ENCODE measurements at places on chromosomes 6 and 20.

GRCh38 chr6:53440336-53440945 lies 91.7 kb upstream of the ELOVL5 start:
- no peak for DNase-seq

DNA sequence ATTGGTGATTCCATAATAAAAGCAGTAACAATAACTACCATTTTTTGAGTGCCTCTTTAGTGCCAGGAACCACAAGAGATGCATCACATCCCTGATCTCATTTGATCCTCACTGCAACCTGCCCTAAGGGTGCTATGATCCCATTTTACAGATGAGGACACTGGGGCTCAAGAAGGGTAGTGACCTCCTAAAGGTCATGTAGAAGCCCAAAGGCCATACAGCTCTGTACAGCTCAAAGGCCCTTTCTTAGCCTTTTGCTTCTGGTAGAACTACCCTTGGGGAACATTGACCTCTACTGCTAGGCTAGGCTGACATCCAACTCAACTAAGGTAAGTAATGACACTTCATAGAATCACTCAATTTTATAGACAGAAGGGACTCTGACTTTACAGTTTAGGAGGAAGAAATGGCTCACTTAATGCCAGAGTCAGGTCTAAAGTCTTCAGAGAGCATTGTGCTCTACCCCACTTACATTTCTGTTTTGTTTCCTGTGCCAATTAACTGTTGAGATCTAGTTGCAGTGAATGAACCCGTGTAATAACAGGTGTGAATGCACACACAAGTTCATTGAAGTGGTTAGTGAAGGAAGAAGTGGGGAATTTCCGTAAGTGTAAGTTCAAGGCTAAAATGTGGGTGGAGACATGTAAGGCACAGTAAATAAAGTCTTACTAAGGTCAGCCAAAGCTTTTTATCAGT lies 10.7 kb downstream of the SLC9A8 start:
- no peak for DNase-seq

GRCh38 chr20:34085544-34086040 lies 26.5 kb downstream of the EIF2S2 start:
- DNase-seq = no peak

DNA sequence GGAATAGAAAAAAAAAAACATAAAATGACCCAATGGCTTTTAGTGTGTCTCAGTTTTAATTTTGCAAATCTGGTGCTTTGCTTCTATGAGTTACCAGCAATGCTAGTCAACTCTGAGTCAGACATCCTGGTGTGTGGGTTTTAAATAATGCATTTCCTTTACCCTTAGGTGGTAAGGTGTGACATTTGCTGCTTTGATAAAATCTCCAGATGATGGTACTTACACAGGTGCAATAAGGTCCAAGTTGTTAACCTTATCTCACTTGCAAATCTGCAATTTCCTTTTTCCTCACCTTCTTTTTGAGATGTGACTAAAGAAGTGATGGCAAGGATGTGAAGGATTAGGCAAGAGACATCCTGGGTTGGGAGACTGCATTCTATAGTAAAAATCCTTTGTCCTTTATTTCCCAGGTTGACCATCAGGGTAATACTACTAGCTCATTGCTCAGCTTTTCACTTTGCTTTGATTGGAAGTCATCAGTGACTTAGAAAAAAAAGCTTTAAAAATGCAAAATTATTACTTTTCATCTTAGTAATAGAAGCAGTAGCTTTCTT lies 818.5 kb upstream of the FLRT3 start:
- DNase-seq = no peak

DNA sequence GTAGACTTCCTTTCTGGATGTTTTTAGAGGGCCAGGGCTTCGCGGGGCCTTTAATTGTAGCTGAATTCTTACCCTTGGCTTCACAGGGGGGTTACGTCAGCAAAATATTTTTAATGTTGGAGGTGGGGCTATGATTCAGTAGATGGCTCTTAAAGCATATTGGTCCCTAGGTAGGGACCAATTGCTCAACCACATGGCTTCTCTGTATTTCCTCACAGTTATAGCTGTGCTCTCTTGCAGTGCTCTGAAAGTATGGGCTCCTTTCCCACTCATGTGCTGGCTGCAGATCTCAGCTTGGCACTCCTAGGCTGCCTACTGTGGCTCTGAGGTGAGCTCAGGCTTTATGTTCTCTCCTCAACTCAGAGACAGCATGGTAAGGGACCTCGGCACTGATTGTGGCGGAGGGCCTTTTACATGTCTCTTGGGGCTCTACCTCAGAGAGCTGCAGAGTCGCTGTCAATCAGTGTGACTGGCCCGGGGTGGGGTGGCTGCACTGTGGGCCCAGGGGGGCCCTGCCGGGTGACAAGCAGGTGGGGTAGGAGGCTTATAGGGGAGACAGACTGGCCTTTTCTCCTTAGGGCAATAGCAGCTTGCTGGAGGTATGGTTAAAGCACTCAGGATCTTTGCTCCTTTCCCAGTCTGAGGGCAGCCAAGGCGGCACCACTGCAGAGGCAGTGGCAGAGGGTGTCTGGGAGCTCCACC lies 318.0 kb downstream of the DOK5 start:
- DNase-seq = no peak

DNA sequence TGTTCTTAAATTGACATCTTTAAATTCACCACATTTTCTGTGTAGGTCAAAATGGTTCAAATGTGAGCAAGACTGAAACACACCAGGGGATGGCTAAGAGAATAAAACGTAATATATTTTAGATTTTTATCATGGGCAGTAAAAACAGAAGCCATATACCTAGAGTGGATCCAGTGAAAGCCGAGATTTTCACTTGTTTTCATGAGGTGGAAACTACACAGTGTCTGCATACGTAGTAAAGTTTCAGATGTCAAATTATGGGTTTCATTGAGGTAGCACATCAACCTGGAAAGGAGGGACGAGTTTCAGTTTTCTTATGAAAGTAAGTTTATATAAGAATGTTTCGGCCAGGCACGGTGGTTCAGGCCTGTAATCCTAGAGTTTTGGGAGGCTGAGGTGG lies 25.9 kb downstream of the METTL24 start:
- no peak for DNase-seq

- no peak for DNase-seq
Measured at GRCh38 chr6:38105066-38105465, 285.5 kb downstream of the ZFAND3 start.

DNA sequence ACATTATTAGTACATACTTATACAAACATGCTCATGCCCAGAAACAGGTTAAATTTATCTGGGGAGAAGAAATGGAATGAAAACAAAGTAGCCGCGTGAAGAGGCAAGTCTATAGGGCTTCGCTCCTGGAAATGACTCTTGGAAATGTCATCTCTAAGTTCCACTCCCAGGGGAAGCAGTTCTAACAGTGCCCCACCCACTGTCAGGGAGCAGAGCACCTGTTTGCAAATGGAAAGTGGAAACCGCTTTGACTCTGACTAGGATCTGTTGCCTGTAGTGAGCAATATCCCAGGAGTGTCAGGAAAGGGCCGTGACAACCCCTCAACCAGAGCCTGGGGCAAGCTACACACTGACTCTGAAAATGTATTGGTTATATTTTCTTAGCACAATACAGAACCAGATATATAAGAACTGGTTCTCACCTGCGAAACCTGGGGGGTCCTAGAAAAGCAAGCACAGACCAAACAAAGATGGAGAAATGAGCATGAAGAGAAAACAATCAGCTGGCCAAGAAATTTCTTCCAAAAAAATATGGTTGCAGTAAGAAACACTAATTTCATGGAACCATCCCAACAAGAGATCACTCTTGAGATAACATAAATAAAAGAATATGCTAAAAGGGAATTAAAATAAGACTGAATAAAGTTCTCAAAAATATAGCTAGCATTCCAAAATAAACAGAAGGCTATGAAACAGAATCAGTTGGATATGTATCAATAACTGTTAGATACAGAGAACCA lies 47.5 kb upstream of the CRISP1 start:
- DNase-seq = no peak

DNA sequence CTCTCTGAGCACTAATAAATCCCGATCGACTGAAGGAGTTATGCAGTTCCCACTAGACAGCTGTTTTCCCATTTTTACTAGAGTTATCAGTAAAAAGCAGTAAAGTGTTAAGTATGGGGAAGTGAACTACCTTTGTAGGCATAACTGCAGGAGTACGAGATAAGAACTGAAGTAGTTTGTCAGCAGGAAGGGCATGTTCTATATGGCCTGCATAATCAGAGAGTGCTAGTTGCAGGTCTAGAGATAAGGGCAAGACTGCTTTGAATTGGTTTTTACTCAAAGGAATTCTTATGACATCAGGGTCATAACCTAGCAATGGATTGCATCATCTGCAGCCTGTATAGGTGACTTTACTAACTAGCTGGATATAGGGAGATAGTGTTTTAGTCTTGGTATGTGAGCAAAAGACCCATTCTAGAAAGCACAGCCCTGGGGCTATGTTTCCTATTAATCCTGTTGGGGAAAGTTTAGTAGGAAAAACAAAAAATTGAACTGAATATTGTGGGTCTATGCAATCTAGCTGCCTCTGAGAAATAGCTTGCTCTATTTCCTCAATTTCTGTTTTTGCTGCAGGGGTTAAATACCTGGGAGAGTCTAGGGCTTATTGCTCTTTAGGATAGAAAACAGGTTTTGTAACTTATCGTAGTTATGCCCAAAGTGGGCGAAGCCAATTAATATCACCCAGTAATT lies 22.6 kb upstream of the CRISP1 start:
- DNase-seq = no peak

DNA sequence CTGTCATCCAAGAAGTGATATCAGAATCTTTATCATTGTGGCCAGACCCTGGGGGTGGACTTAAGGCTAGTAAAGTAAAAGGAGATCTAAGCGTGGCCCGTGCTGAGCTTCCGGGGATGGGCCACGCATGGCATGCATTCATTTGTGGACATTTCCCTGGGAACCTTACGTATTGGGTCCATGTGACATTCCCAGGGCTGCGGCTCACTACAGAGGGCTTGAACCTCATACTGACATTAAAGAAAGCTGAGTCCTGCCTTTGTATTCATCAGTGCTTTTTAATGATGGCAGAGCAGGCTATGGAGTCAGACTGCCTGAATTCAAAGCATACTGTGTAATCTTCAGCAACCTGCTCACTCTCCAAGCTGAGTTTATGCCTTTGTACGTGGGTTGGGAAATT lies 152.2 kb upstream of the AFDN start:
- DNase-seq = no peak

GRCh38 chr6:134734312-134734869 lies 215.5 kb downstream of the ALDH8A1 start:
- DNase-seq = no peak

DNA sequence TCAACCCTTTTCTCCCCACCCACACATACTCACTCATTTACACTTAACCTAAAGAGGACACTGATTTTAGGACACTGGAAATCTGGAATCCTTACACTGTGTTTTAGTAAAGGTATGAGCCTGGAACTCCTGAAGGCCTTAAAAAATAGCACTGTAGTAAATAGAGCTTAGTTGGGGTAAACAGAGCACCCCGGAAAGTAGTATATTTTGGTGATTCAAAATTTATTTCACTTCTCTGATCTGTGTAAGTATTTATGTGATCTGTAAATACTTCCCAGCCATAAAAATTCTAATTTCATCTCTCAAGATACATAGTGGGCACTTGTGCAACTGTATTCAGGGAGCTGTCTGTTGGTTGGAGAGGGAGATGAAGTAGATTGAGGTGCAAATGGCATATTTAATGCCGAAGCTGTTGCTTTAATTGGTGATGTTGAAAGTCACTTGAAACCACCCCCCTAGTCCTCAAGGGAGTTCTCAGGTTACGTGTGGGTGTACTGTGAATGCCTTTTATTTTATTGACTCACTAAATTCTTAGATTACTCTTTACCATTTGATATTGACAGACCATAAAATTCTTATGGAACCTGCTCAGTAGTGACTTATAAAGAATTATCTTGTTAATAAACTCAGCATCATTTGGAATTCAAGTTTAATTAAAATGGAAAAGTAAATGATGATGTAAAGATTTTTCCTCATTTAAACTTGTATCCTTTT lies 154.9 kb downstream of the SOX4 start:
- no peak for DNase-seq

- no peak for DNase-seq
Measured at GRCh38 chr20:30489614-30490003, 767.9 kb upstream of the DEFB115 start.

DNA sequence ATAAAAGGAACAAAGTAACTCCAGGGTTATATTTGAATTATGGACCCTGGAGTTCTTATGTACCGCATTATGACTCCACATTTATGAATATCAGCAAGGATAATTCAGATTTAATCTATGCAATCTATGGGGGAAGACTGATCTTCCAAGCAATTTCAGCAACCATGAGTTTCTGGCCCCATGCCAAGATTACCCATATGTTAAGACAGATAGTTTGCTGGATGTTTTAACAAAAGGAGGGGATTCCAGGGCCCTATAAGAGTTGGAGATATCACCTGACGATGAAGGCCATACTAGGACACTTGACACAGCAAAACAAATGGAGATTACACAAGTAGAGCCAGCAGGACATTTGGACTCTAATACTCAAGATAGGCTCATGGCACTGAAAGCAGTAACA lies 45.9 kb upstream of the PLN start:
- no peak for DNase-seq

DNA sequence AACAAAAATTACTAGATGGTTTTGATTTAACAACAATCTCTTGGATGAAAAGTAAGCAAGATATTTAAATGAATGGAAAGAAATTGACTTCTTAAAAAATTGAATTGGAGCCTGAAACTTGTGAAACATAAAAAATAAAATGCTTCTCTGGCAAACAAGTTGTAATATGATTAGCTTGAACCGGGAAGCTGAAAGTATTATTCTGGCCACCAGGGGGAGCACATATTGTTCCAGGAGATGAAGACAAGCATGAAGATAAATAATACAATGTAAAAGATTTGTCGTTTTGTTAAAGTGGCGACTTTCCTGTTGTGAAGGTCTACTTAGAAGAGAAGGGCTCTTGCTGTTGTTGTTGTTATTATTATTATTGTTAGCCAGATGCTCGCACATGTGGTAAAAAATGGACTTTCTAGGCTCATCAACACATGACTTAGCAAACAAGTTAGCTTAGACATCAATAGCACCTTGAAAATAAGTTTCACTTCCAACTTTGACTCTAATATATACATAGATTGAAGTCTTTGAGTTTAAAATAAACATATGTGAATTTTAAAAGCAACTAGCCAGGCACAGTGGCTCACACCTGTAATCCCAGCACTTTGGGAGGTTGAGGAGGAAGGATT lies 14.2 kb downstream of the PAX1 start:
- DNase-seq = no peak

DNA sequence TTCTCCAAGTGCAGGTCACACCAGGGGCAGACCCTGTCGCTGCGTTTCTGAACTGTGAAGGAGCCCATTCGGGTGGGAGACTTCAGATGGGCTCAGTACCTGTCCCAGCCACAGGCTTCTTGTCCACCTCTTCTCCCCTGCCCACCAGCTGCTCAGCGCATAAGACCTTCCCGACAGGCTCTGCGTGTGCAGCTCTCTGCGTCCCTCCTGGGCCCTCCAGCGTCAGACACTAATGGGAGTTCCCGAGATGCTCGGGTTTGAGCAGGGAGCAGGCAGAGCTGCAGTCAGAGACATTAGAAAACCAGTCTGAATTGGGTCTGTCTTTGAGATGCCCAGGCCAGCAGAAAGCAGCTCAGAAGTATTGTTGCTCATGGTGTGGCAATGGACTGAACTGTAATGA lies 50.4 kb downstream of the TCP11 start:
- no peak for DNase-seq
